ENCODE measurements at places on chromosomes 1 and 21.

GRCh38 chr1:68233202-68233601 lies 879 bp upstream of the WLS start:
- no peak for DNase-seq

- DNase-seq: no peak
Measured at GRCh38 chr1:165852871-165853270, 25.5 kb downstream of the UCK2 start.

GRCh38 chr1:155008015-155008941 lies 5.7 kb downstream of the ZBTB7B start:
- DNase-seq: no peak

- no peak for DNase-seq
Measured at GRCh38 chr21:33761441-33762036, 119.2 kb downstream of the ITSN1 start.

DNA sequence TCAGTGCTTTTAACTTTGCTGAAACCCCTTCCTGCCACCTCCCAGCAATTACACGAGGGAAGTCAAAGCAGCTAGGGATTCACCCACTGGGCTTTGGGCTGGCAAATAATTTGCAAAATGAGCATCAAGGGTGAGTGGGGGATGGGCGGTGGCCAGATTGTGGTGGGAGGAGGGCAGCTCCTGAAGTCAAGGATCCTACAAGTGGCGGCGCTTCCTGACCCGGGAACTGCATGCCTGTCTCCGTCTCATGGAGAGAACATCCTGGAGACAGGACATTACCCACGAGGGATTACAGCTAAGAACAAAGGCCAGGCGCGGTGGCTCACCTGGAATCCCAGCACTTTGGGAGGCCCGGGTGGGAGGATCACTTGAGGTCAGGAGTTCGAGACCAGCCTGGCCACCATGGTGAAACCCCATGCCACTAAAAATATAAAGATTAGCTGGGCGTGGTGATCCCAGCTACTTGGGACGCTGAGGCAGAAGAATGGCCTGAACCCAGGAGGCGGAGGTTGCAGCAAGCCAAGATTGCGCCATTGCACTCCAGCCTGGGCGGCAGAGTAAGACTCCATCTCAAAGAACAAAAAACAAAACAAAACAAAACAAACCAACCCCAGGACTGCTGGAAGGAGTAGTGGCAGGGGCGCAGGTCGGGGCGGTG lies 12.9 kb downstream of the TTC34 start:
- no peak for DNase-seq

DNA sequence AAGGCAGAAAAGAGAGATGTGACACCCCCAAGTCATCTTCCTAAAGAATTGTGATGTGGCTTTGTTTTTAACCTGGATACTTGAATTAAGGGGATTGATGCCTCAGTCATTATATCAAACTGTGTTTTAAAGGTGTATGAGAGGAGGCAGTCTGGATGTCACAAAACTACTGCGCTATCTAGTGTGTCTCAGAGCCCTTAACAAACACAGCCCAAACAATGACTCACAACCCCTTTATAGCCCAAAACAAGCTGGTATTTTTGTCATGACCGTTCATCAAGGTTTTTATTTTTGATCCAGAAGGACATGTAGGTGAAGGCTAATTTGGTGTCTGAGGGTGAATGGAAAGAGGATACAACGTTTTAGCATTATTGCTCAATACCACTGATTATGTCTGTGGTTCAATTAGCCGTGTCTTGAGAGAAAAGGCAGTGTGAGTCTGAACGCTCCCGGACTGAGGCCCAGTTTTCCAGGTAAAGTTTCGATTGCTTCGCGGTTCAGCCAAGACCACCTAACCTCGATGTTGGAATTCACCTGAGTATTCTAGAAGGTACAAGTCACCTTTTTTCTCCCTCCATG lies 71.6 kb downstream of the SGIP1 start:
- DNase-seq: no peak

- peak; percentile 51 for DNase-seq
Measured at GRCh38 chr21:38077569-38077968, 161.3 kb upstream of the KCNJ6 start.

DNA sequence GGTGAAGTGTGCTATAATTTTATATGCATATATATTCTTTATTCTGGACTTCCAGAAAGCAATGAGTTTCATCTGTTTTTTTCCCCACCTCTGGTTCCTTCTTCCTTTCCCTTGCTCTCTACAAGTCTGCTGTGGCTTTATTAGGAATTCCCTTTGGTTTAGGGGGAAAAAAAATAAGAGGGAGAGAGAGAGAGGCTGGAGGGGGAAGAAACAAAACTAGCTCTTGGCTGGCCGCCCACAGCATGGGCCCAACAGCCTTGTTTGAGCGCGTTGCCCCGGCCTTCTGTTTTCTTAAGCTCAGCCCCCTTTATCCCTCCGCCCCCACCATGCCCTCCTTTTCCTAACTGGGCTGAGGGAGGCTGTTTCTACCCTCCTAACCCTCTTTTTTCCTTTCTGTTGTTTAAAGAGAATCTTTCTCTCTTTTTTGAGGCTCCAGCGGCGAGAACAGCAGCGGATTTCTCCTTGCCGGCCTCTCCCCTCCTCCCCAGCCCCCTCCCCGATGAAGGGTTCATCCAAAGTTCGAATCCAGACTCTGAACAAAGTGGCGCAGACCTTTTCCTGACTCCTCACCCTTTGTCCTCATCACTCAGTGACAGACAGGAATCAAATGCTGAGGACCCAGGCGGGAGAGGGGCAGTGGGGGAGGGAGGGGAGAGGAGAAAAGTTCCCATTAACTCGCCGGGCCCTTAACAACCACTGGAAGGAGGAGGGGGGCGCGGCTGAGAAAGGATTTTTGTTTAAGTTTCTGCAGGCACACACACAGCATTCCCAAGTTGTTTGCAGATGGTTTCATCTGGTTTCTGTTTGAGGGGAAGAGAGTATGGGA lies 29.7 kb downstream of the PBX1 start:
- peak; percentile 81 for DNase-seq

GRCh38 chr1:145977486-145978470 lies 13.3 kb downstream of the POLR3GL start:
- DNase-seq: peak; percentile 86

- no peak for DNase-seq
Measured at GRCh38 chr1:192521734-192522133, 53.8 kb upstream of the RGS1 start.

- DNase-seq: no peak
Measured at GRCh38 chr1:199226163-199226562, 587.3 kb downstream of the PTPRC start.

GRCh38 chr1:41242342-41243078 lies 404 bp upstream of the SCMH1 start:
- DNase-seq: peak; percentile 23

DNA sequence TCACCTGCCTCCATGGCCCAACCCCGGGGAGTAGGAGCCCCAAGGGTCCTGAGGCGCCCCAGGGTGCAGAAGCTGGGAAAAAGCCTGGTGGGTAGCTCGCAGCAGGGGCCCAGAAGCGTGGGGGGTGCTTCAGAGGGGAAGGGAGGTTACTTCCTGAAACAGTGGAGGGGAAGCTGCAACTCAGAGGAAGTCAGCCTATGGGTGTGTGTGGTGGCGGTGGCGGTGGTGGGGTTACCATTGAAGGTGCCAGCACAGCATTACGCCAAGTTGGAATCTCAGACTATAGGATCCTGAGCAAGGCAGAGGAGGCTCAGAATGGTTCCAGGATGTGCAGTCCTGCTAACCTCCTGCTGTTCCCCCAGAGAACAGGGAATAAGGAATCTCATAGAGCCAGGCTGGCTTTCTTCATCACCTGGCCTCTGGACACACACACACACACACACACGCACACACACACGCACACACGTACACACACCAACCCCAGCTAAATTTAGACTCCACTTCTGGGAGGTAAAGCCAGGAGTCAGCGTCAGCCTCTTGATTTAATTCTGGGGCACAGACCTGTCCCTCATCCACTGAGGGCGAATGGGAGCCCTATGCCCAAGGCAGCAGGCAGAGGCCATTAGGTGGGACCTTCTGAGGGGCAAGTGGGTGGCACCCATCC lies 1.3 kb downstream of the DENND4B start:
- no peak for DNase-seq

DNA sequence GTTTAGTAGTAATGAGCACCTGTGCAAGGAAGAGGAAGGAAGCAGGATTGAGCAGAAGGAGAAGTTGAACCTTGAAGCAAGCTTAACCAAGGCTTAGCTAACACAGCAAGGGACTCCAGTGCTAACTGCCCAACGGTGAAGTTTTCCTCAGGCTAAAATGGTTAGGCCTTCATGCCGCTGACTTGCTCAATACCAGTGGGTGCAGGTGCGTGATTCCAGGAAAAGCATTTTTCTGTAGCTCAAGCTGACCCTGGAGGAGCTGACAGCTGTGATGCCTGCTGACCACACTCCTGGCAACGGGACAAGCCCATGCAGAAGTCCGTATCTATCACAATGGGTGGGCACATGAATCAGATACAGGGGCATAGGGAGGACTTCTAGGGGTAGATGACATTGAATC lies 76.5 kb upstream of the FGGY start:
- DNase-seq: no peak

- DNase-seq: peak; percentile 64
Measured at GRCh38 chr1:119226321-119226720, 85.9 kb upstream of the WARS2 start.

GRCh38 chr1:29969576-29969975 lies 733.3 kb downstream of the PTPRU start:
- no peak for DNase-seq

DNA sequence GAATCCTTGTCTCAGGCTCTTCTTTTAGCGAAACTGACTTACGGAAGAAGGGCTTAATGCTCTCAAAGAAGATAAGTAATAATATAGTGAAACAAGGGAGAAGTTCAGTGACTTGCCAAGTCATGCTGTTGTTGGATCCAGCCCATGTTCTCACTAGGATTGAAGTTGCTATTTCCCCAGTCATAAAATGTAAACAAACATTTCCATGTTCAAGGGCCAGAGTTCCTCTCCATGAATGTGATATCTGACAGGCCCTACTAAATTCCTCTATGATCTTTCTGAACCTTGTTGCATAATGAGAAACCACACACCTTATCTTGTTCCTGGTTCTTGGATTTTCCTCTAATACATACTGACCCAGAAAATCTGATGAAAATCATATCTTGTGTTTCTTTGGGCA lies 876.5 kb upstream of the B3GALT2 start:
- no peak for DNase-seq

- DNase-seq: no peak
Measured at GRCh38 chr1:89810880-89811279, 10.0 kb upstream of the LRRC8D start.

DNA sequence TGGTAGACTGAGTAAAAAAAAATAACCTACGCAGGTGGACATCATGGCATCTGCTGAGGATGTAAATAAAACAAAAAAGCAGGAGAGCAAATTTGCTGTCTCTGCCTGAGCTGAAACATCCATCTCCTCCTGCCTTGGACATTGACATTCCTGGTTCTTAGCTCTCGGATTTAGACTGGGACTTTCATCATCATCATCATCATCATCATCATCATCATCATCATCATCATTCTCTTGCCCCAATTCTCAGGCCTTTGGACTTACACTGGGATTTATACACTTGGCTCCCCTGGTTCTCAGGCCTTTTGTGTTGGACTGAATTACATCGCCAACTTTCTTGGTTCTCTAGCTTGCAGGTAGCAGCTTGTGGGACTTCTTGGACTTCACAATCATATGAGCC lies 308.4 kb upstream of the BEND5 start:
- no peak for DNase-seq
